COLO829 (cell line): ENCODE measurements at places on chromosomes 6 and 20.
A peak's percentile ranks its signal among the peaks of the same experiment; 100 is the strongest.

DNA sequence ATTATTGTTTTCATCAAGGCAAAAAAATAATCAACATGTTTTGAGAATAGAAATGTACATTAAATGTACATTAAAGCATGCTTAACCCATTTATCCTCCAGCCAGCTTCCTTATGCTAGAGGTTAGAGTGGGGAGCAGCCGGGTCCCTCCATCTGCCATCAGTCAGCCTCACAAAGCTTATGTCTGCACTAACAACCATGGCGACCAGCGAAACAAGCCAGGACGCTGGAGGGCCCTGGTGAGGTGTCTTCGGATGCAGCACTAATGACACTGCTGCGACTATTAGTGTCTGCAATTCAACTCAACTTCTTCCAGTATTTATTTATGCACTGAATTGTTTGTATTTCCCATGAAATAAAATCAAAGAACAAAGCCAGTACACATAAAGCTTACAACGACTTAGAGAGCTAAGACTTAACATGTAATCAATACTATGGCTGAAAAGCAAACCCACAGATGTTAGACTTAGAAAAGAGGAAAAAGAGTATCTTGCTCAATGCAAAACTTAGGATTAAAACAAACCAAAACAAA, 6.8 kb downstream of the CLDN20 start:
- DNase-seq = no peak

DNA sequence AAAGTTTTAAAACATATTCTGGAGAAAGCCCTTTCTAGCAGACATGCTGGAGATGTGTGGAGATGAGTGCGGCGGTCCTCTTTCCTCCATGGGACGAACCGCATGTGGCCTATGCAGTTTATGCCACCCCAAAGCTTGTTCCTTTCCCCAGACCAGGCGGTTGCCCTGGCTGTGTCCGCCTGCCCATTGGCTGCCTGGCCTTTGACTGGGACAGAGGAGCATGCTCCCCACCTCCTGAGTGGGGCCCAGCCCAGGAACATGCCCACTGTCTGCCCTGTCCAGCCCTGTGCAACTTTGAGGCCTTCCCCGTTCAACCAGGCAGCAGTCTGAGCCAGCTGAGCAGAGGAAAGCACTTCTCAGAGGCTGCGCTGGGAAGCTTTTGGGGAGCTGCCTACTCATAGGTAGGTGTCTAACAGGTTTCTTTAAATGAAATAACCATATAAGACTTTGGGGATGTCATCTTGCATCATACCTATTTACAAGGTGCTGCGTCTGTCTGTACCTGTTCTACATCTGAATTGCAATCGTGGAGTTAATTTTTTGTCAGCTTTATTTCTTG, 20.6 kb downstream of the FOXC1 start:
- no peak for DNase-seq

- no peak for DNase-seq
Measured at GRCh38 chr6:48423640-48424365, 312.8 kb upstream of the PTCHD4 start.

- no peak for DNase-seq
Measured at GRCh38 chr6:120431841-120432240, 902.4 kb downstream of the TBC1D32 start.

GRCh38 chr6:164252948-164253347, 838.4 kb downstream of the QKI start:
- no peak for DNase-seq

GRCh38 chr6:74114428-74114827, 418.4 kb downstream of the CD109 start:
- no peak for DNase-seq

- DNase-seq = no peak
Measured at GRCh38 chr6:70258483-70258882, 44.4 kb downstream of the COL9A1 start.

- DNase-seq = no peak
Measured at GRCh38 chr6:36364669-36365479, 22.6 kb downstream of the ETV7 start.

DNA sequence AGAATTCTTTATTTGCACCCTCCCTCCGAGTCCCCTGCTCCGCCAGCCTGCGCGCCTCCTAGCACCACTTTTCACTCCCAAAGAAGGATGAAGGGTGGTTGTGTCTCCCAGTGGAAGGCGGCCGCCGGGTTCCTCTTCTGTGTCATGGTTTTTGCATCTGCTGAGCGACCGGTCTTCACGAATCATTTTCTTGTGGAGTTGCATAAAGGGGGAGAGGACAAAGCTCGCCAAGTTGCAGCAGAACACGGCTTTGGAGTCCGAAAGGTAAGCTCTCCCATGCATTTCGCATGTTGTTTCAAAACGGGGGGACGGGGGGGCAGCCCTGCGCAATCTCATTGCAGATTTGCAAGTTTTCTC, 357 bp downstream of the PCSK2 start:
- no peak for DNase-seq

DNA sequence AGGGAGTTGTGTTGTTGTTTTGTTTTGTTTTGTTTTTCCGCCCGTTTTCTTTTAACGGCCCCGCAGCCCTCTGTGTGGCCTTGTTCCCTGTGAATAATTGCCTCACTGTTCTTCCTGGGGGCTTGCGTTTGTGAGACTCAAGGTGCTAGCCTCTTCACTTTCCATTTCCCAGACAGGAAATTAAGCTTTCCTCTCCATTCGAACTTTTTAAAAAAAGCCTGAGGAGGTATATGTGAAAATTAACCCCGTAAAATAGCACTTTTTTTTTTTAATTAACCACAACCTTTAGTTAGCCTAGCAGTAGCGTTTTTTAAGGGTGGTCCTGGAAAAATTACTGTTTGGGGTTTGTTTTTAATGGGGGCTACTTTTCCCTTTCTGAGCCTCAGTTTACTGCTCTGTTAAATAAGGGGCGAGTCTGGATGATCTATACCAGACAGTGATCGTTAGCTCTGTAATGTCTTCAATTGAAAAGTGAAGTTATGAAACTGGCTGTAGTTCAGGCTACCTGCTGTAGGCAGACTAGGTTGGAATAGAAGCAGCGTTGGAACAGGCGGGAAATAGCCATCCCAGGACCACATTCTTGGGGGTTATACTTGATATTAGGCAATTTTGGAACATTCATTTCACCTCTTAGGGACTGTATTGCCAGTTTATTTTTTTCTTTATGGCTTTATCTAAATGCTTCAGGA, 1.7 kb downstream of the STX16 start:
- no peak for DNase-seq

DNA sequence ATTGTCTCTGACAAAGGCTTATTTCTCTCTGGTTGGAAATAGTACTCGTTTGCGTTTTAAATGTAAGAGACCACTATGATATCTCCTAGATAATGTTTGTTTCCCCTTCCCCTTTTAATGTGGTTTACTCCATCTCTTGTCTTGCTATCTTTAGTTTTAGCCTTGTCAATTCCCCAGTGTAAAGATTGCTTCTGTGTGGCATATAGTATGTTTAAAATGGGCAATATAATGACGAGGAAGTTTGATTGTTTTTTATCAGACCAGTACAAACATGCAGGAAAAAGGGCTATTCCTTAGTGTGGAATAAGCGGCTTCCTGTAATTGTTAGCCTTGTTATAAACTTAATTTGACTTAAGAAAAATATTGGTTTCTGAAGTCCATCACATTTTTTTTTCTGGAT, 3.1 kb downstream of the QKI start:
- DNase-seq = no peak

DNA sequence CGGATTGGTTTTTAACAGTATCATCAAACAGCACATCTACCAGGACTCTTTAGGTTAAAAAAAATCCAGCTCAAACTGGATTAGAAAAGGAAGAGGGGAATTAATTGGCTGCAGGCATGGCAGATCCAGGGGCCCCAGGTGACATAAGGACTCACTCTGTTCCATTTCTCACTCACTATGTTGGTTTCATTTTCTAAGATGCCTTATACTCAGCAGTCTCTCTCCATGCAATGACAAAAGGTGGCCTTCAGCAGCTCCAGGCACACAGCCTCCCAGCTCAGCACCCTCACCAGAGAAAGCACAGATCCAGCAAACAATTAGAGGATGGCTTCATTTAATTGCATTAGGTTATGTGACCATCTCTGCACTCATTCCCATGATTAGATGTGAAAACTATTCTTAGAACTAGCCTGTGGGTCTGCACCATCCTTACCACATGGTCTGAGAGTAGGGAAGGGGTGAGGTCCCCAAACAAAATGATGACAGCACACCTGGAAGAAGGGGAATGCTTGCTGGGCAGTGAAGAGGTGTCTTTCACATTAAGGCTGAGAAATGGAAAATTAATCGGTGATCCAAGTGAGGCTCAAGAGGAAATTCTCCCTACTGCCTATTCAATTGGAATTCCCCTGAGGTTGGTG, 243.1 kb downstream of the CDH26 start:
- no peak for DNase-seq

- peak; percentile 62 for DNase-seq
Measured at GRCh38 chr20:35145141-35145564, 2.0 kb downstream of the EDEM2 start.

- no peak for DNase-seq
Measured at GRCh38 chr6:137044366-137045221, at the start of gene IL20RA. IL20RA (minus strand) TSS chr6:137044965; CDS start chr6:137044728, 237 bp downstream.

DNA sequence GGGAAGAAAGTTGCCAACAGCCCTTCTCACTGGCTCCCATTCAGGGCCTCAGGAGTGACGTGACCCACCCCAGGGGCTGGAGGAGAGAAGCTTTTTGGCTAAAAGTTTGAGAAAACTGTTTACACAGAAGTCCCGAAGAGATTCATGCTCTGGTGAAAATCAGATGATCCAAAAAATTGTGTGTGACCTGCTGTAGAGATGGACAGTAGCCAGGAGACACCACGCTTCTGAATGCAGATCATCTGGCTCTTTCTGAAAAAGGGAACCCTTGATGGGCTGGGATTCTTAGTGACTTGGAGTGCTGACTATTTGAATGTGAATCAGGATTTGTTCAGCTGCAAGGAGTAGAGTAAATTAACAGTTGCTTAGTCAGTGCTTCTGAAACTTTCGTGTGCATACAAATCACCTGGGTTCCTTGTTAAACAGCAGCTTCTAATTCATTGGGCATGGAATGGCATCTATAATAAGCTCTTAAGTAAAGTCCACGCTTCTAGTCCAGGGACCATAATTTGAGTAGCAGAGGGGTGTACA, 265.1 kb downstream of the PREX1 start:
- no peak for DNase-seq

GRCh38 chr6:123550052-123550617, 86.6 kb downstream of the TRDN start:
- DNase-seq = no peak

DNA sequence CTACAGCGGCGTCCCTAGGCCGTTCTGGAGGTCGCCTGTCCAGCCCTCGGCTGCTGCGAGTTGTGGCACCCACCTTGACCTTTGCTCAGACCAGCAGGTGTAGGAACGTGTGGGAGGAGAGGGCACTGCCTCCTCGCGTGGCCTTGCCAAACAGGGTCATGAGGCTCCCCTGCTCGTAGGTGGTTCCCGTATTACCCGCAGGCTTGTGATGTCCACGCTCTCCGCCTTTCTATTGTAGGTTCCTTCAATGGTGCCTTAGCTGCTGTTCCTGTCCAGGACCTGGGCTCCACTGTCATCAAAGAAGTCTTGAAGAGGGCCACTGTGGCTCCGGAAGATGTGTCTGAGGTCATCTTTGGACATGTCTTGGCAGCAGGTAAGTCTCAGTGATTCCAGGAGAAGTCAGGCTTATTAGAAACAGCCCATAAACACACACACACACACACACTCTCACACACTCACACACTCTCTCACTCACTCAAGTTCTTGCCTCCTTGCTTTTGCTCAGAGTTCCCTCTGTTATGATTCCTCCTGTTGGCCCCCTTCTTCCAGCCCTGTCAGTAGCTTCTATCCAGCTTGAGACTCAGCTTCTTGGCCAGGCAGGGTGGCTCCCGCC, 942 bp downstream of the ACAT2 start:
- DNase-seq = no peak

DNA sequence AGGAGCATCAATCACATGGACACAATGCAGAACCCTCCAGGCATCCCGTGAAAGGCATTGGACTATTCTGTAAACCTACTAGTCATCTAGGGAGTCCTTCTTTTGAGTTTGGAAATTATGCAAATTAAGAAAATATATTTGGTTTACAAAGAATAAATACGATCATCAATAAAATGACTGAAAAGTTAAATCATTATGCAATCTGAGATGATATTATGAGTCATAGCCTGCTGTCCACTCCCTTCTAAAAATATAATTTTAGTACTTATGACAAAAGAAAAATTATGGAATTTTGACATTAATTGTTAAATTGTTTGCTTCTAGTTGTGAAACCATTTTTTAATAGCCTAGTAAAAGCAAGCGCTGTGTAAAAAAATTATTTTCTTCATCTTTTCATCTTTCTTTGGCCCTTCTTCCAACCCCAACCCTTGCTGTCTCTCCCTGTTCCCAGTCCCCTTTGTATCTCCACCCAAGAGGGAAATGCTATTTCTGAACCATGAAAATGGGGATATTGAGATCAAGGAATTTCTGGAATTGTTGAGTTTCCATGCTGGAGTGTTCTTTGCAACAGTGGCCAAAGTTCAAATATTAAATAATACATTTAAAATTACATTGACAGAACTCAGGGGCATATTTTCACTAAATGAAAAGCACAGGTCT, 599.8 kb downstream of the COL12A1 start:
- no peak for DNase-seq

DNA sequence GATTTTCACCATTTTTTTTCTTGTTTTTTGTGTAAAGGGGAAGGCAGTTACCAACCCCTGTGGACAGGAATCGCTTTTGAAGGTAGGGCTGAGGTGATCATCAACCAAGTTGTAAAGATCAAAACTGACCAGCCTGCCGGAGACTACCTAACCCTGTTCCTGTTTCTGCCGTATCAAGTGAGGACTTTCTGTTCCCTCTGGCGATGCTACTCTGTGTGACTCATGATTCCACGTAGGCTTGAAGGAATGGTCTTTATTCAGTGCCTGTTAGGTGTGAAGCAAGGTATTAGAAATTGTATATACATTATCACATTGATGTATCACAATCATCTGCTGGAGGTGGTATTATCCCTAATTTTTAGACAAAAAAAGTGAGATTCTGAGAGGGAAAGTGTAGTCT, 161.3 kb downstream of the SOX4 start:
- DNase-seq = no peak

DNA sequence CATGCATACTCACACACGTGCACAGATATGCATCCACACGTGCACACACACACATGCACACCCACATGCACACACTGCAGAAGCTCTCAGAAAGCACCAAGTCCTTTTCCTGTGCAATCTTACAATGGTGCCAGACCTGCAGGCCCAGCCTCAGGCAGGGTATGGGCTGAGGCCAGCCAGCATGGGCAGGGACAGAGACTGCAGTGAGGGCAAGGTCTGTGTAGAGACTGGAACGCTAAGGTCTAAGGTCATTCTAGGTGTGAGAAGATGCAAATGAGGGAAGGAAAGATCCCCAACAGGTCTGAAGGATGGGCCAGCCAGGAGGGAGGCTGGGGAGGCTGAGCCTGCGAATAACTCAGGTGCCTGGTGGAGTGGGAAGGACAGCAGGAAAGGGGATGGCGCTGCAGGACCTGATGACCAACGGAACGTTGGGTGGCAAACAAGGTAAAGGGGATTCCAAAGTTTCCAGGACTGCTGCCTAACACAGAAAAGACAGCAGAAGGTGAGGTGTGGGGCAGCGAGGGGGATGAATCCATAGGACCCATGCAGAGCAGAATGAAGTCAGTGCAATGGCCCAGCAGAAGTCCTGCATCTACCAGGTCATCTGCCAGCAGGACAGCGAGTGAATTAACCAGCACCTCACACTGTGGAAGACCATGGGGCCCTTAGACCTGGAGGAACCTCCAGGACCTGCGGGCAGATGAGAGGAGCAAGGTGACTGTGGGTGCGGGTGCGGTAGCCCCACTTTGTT, 67.0 kb downstream of the ABHD12 start:
- no peak for DNase-seq
